ENCODE measurements at places on chromosomes 2 and 18.

- peak; percentile 36 for DNase-seq
Observed at GRCh38 chr2:207768866-207769596, 675 bp downstream of the FZD5 start.

- DNase-seq, result no peak
Observed at GRCh38 chr2:241891988-241892298, 22.4 kb downstream of the RTP5 start.

DNA sequence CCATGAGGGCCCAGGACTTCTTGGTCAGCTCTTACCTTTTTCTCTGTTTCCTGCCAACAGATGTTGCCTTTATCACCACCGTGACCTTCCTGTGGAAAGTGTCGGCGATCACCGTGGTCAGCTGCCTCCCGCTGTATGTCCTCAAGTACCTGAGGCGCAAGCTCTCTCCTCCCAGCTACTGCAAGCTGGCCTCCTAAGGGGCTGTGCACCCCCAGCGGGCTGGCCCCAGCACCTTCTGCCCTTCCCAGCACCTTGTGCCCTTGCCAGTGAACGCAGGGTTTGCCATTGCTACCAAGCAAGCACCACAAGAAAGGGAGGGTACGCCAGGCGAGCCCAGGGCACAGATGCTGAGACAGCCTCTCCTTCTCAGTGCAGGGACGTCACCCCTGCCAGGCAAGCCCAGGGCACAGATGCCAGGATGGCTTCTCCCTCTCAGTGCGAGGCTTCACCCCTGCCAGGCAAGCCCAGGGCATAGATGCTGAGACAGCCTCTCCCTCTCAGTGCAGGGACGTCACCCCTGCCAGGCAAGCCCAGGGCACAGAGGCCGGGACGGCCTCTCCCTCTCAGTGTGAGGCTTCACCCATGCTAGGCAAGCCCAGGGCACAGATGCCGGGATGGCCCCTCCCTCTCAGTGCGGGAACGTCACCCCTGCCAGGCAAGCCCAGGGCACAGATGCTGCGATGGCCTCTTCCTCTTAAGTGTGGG, 18.4 kb upstream of the NFATC1 start:
- DNase-seq, result no peak

GRCh38 chr2:46445556-46445955, 33.8 kb upstream of the TMEM247 start:
- DNase-seq, result no peak

DNA sequence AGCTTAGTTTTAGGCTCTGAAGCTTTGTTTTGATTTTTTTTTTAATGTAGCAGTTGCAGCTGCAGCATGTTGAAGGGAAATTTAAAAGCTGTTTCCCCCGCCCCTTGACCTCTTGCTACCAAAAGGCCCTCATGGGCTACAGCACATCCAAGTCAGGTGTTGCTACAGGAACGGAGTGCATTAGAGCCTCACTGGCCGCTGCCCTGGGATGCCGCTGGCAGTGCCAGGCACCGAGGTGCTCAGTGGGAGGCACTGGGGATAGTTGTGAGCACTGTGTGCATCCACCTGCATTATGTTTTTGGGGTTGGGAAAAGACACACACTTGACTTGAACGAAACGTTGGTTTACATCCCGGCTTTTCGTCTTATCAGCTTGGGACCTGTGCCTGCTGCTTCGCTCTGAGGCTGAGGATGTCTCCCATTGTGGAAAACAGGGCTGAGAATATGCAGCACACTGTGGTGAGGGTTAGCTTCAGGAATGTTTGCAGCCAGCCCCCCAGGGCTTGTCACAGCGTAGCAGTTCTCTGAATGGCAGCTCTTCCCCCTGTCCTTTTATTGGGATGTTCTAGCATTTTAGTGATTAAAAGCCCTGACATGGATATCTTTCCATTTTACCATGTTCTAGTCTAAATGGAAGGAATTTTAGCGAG, 24.1 kb downstream of the DCDC2C start:
- no peak for DNase-seq

DNA sequence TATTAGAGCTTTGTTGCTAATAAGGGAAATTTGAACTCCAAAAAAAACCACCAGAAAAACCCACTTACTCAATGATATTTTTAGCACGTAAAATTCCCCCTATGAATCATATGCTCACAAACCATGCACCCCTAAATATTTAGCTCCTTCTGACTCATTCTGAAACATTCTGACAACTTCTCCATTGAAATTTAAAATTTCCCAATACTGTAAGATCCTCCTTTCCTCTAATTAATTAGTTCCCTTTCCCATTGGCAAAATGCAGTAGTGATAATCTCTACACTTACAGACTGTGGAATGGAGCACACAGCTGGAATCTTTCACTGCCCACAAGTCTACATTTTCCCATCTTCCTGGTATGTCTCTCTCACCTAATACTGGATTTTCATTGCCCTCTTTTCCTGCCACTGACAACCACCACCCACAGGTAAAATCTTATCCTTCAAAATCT, 215.8 kb upstream of the ACVR2A start:
- DNase-seq, result no peak

GRCh38 chr2:141399270-141399669, 731.5 kb downstream of the LRP1B start:
- no peak for DNase-seq

- no peak for DNase-seq
Observed at GRCh38 chr2:163062524-163062923, 224.0 kb upstream of the KCNH7 start.

- DNase-seq, result no peak
Observed at GRCh38 chr2:75459565-75460310, 101.0 kb downstream of the EVA1A start.

- DNase-seq, result no peak
Observed at GRCh38 chr2:38010995-38011394, 65.0 kb downstream of the CYP1B1 start.

- no peak for DNase-seq
Observed at GRCh38 chr2:222076973-222077690, 221.7 kb downstream of the PAX3 start.

DNA sequence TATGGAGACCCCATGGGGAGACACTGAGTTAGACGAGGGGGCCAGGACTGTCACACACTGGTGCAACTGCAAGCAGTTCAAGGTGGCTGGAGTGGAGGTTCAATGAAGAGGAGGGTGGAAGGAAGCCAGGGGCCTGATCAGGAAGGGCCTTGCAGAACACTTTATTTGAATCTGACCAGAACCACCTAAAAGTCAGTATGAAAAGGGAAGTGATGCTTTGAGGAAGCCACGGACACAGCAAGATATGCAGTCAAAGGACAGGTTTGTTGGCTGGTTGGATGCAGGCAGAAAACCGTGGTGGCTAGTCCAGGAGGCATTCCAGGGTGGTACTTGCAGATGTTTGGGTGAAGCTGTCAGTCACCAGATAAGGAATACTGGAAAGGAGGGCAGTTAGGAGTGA, 3.5 kb upstream of the FAM124B start:
- no peak for DNase-seq

DNA sequence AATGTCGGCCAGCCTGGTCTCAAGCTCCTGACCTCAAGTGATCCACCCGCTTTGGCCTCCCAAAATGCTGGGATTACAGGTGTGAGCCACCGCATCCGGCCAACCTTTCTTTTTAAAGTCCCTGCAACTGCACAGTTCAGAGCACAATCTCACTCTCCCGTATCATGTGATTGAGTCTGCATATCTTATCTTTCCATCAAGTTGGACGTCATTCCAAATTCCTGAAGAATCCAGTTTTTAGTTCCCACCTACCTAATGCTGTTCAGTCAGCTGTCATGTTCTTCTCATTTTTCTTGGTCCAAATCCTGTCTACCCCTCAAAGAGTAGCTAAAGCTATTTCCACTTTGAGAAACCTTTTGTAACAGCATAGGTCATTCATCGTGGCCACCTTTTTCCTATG, 110.8 kb upstream of the FBXO11 start:
- no peak for DNase-seq

DNA sequence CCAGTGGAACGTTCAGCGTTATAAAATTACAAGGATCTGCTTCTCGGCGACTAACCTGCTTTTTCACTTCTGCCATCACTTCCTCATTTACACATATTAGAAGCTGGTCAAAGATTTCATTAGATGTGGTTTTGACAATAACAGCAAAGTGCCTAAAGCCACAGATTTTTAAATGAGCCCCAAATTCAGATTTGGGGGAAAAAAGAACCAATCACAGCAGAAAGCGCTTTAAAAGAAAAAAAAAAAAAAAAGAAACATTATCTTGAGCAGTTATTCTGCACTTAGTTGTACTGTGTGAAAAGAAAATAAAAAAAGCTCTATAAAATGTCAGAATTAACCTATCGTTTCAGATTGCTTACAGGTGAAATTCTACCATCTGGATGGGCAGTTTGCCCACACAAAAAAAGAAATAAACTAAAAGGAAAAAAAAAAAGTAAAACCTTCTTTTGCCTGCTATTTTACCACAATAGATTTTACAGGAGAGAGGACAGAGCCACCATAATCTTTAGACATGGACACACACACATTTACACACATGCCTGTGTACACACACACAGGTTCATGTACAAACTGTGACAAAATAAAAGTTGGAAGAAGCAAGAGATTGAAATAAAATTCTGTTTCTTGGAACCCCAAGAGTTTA, 167.2 kb downstream of the TCF4 start:
- no peak for DNase-seq

DNA sequence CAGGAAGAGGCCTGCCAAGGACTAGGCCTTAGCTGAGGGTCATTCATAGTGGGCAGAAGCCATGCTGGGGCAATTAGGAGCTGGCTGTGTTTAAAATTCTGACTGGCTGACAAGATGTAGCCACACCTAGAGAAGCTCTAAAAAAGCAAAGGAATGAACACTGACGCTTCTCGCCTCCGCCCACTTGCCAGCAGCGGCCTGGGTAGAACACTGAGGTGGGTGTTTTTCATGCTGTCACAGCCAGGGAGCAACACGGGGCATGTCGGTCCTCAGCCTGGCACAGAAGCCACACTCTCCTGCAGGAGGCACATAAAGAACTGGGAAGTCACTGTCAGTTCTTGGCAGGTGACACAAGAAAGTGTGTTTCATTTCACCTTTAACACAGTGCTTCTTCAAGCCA, 10.4 kb downstream of the CHST10 start:
- DNase-seq, result no peak

- no peak for DNase-seq
Observed at GRCh38 chr18:74219056-74219455, 70.7 kb downstream of the TIMM21 start.

DNA sequence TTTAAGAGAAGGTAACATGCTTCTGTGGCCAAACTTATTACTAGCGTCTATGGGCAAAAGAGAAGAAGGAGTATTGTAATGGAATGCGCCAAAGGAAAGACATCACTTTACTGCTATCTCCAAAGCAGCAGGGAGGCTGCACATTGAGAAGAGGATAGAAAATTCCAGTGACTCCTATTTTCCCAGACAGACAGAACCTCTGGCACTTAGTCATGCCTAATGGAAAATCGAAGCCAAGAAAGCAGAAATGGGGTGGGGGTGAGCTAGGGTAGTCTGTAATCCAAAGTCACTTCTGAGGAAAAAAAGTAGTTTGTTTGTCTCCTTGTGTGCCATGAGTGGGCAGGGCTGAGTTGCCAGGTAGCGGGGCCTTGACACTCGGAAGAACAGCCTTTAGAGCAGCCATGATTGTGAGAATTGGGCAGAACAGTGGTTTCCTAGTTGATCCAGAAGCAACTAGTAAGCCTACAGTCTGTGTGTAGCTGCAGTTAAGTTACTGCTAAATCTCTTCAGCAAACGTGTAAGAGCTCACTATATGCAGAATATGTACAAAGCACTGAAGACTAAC, 79.4 kb upstream of the FOSL2 start:
- DNase-seq, result no peak

- peak; percentile 0 for DNase-seq
Observed at GRCh38 chr2:240466579-240467148, 31.2 kb downstream of the GPC1 start.

DNA sequence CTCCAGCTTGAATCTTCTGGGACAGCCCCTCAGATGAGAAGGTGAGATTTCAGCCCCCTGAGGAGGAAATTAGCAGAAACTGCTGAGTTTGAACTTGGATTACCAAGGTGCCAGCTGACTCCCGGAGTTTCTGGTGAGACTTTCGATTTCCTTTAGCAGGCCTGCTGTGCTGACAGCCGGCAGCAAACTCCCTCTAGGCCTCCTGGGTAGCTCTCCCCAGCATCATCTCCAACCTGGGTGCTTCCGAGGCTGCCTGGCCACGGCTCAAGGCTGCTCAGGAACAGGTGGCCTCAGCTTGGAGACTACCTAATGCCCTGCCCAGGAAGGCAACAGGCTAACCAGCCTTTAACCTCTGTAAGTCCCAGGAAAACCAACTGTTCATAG, 16.5 kb downstream of the SDC1 start:
- no peak for DNase-seq

DNA sequence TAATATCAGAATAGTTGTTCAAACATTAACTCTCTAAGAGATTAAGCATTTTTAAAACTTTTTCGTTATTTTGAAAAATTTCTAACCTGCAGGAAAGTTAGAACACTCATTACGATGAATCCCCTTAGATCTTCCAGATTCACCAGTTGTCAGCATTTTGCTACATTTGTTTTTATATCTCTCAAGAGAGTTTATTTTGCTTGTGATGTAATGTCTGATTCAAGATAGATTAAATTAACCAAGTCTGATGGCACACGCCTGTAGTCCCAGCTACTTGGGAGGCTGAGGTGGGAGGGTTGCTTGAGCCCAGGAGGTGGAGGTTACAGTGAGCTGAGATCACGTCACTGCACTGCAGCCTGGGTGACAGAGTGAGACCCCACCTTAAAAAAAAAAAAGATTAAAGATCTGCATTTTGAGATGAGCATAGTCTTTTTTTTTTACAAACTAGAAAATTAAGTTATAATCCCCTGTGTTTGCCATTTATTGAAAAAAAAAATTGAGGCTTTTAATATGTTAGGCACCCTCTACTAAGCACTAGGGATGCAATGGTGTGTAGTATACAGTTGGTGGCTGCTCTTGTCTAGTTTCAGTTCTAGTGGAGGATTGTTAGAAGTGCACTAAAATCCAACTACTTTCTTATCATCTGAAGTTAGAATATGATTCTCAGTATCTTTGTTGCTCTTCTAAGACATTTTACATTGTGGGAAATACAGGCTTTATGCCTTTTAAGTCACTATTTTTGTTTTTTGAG, 20.9 kb downstream of the RAB10 start:
- DNase-seq, result no peak

DNA sequence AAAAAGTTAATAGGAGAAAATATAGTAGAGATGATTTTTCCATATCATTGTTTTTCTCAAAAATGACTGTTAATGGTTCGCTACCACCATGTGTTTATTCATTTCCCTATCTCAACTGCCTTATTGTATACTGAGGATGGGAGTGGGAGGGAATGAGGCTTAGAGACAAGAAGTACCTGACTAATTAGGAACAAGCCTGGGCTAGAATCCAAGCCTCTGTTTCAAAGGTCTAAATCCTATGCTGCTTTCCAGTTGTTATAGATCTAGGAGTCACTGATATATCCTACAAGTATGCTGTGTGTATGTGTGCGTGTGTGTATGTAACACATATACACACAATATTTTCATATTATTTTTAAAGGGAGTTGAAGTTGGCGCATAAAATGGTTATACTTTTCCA, 465.9 kb downstream of the EPHA4 start:
- DNase-seq, result no peak

Measured in activated naive CD8-positive, alpha-beta T cell treated with anti-CD3 and anti-CD28 coated beads, Interleukin-2, amount 50 U/mL, for 24 hours (primary cell).